A172 (cell line): ENCODE measurements at places on chromosomes 11 and 22.

GRCh38 chr11:45171550-45171949, 25.1 kb downstream of the PRDM11 start:
- no peak for DNase-seq

GRCh38 chr11:65792456-65792855, 5.6 kb downstream of the OVOL1 start:
- DNase-seq: no peak

GRCh38 chr11:109267293-109268095, 154.5 kb upstream of the C11orf87 start:
- no peak for DNase-seq

DNA sequence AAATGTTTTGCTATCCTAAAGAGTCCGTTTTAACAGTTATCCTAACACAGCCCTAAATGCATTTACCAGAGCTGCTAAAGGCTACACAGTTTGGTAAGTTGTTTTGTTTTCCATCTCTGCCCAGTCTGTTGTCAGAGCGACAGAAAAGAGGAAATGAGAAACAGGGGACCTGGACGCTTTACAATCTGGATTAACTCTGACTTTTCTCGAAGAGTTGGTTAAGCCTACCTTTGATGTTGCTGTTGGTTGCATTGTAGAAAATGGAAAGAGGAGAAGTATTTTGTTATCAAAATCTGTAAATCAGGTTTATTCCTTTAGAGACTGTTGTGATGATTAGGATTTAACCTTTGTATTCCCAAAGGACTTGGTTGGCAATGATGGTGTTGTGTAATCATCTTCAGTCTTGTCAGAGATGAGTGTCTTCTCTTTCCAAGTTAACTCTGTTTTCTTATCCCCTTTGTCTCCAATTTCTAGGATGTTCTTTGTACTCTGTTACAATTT, 481 bp downstream of the ANGPTL5 start:
- peak; percentile 7 for DNase-seq

DNA sequence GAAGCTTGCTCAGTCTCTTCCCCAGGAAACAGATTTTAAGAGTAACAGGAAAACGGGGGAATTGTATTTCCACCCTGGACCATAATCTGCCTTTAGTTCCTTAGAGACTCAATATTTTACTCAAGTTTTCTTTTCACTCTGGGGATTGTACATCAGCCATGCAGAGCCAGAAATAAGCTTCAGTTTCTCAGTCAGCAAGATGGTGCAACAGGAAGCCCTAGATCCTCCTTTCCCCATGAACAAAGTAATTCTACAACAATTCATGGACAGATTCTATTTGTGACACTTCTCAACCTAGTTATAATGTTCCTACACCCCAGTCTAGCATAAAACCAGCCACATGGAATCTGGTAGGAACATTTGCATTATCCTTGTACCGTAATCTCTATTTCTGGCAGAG, 24.7 kb downstream of the OR8B2 start:
- DNase-seq: no peak

DNA sequence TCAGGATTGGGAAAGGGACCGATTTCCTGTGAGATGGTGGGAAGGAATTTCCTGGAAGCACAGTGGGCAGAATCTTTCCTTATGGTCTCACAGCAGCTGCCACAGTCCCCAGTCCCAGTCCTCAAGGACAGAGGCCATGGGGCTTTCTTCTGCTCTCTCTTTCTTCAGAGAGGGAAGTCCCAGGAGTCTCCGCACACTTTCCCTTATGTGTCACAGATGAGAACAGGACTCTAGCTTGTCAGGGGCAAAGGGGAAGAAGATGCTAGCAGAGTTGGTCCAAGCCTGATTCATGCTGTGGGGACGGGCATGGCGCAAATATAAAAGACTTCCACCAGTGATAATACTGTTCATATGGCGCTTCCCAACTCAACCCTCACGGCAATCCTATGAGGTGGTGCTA, 7.5 kb upstream of the PPFIA1 start:
- DNase-seq: no peak

GRCh38 chr11:125180413-125181305, 16.1 kb downstream of the PKNOX2 start:
- DNase-seq: no peak

DNA sequence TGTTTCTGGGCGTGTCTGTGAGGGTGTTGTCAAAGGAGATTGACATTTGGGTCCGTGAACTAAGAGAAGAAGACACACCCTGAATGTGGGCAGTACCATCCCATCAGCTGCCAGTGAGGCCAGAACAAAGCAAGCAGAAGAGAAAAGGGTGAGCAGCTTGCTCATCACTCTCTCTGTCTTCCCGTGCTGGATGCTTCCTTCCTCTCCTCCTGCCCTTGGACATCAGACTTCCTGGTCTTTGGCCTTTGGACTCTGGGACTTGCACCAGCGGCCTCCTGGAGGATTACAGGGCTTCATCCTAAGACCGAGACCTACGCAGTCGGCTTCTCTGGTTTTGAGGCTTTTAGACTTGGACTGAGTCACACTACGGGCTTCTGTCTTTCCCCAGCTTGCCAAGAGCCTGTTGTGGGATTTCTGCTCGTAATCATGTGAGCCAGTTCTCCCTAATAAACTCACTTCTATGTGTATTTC, 18.8 kb downstream of the APOL2 start:
- DNase-seq: no peak

DNA sequence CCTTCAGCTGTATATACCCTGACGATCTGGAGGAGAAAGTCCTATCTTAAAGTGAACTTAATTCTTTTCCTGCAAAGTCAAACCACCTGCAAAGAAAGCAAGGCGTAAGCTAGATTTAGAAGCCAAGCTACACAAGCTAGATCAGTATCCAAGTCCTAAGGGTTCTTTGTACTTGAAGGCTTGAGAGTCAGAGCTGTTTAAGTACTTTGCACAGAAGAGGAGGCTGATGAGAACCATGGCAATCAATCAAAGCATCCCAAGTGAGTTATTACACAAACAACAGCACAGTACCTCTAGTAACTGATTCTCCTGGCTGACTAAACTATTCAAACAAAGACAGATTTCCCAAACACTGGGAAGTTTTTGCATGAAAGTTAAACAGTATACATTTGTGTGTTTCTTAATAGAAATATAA, 1.9 kb downstream of the CDON start:
- DNase-seq: no peak

- no peak for DNase-seq
These were observed 34.9 kb downstream of the ST3GAL4 start for GRCh38 chr11:126390272-126390867.

- no peak for DNase-seq
These were observed 865 bp upstream of the AMOTL1 start for GRCh38 chr11:94767291-94767690.

DNA sequence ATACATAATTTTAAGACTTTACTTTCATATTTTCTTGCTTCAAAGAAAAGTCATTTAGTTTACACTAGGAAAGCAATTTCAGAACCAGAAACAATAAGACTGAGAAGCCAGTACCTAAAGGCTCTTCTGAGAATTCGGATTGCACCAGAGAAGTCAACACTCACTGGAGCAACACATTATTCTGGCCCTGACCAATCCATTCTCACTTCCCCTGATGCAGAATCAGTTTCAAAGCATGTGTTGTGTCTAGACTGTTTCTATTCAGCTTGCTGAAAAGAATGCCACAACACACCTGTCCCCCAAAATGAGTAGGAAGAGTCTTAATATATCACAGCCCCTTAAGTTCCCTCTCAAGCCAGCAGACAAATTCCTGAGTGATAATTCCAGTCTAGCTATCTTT, 1074.3 kb upstream of the TENM4 start:
- DNase-seq: no peak

- DNase-seq: no peak
These were observed 54.6 kb downstream of the SLC36A4 start for GRCh38 chr11:93143186-93143585.

DNA sequence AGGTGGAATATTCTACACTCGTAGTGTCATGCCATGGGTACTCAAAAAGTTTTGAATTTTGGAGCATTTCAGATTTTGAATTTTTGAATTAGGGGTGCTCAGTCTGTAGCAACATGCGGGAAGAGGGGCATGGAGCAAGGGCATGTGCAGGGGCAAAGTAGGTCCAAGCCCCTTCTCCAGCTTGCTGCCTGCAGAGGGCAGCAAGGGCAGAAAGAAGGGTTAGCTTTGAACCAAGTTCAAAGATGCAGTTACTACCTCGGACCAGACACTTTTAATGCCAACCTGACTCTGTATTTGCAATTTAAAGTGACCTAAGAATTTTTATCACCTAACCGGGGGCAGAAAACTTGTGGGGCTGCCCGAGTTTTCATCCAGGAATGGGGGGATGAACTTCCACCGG, 68.2 kb downstream of the CD82 start:
- DNase-seq: no peak

DNA sequence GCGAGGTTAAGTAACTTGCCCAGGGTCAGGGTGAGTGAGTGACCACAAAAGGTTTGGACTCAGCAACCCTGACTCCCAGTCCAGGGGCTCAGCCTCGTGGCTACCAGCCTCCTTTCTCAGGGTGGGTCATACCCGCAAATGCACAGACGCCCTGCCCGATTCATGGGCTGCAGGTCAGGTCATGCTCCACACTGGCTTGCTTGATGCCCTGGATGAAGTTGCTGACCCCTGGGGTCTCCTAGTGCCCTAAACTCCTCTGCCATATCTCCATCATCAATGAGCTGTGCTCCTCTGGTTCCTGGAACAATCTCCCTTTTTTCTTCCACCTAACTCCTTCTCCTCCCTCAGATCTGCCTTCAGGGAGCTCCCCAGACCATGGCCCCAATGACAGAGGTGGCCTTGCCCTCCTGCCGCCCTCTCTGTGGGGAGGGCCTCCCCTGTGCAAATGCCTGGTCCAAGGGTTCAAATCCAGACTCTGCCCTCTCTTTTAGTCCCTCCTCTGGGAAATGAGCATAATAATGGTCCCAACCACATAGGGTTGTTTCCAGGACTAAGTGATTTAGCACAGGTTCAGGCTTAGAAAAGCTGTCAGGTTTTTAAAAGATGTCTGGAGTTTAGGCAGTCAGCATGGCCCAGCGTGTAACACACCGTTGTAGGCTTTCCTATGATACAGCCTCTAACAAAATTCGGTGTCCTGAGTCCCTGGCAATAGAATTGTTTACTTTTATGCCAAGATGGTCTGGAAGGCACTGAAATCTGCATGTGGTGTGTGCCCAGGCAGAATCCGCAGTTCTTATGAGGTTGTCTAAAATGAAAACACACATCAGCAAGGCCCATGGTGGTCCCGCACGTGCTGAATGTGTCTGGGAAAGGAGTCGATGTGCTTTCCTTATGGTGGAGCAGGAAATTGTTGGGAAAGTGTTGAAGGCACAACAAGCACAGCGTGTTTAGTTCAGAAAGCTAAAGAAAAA, 63.6 kb downstream of the CD82 start:
- no peak for DNase-seq

- DNase-seq: no peak
These were observed 92.5 kb upstream of the PRR5 start for GRCh38 chr22:44609400-44609988.

DNA sequence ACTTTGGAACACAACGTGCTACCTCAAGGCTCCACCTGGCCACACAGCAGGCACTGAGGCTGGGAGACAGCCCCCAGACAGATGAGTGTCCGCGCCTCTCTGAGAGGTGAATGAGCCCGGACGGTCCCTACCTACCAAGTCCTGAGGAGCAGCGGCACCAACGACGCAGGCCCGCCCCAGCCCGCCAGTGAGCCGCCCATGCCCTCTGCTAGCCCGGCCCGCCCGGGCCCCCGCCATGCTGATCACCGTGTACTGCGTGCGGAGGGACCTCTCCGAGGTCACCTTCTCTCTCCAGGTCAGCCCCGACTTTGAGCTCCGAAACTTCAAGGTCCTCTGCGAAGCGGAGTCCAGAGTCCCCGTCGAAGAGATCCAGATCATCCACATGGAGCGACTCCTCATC, at the start of gene DDI1:
TSS of gene DDI1 (plus strand) at position 53 of the 400 bp plus-strand sequence. CDS start at position 236, 183 bp downstream.
- DNase-seq: no peak

DNA sequence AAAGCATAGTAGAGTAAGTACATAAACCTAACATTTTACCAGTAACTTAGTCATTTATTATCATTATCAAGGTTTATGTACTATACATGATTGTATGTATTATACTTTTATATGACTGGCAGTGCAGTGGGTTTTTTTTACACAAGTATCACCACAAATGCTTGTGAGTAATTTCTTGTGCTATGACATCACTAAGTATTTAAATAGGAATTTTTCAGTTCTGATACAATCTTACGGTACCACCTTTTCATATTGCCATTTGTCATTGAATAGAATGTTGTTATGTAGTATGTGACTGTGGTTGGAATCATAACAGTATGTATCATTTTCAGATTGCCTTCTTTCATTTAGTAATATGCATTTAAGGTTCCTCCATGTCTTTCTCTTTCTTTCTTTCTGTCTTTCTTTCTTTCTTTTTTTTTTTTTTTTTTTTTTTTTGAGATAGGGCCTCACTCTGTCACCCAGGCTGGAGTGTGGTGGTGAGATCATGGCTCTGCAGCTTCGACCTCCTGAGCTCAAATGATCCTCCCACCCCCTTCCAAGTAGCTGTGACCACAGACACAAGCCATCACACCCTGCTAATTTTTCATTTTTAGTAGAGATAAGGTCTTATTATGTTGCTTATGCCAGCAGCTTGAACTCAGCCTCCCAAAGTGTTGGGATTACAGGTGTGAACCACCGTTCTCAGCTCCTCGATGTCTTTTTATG, 18.6 kb downstream of the ATM start:
- DNase-seq: no peak

GRCh38 chr11:65130631-65131416, 3.5 kb downstream of the SYVN1 start:
- DNase-seq: no peak

DNA sequence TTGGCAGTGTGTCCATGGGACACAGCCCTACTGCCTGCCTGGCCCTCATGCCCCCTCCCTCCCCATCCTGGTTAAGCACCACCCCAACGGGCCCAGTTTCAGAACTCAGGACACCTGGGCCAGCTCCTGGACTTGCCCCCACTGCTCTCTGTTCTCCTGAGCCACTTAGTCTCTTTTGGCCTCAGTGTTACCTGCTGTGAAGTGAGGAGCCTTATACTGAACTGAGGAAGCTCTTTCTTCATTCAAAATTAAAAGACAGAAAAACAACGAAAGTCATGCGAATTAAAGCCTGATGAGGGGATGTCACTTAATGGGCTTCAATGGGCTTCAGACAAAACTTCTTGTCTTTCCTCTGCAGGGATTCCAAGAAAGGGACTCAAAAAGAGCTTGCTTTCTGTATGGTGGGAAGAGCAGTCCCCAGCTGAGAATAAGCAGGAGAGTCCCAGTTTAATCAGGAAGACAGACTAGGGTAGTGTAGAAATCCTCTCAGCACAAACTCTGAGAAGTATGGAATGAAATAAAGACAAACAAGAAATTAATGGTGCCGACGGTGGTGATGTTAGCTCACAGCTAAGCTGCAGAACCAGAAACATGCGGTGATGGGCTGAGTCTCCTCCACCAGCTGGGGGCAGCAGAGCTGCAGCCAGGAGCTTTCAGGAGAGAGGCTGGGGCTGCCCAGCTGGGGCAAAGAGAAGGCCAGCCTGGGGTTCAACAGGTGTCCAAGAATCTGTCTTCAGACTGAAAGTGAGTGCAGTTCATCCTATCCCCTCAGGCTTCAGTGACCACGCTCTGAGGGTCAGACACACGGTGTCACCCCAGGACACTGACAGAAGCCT, 101.0 kb downstream of the GGTLC2 start:
- peak; percentile 8 for DNase-seq

GRCh38 chr11:93537767-93538261, 5.4 kb downstream of the SMCO4 start:
- no peak for DNase-seq

- no peak for DNase-seq
These were observed 27.7 kb downstream of the RNH1 start for GRCh38 chr11:479311-479710.
